ENCODE measurements at places on chromosomes 7 and 10. TPM values are rescaled to one million over a fixed set of nuclear protein-coding genes. Genes with fewer than 3 reads are reported as not detected.

SLIT1 gene
- polyA plus RNA-seq, result 5.6 TPM

MET gene
- polyA plus RNA-seq, result 47.8 TPM

C10orf105 gene
- polyA plus RNA-seq, result 0.04 TPM

GRCh38 chr7:333393-333764 lies 43.4 kb downstream of the FOXL3 start:
- DNase-seq, result no peak

GRCh38 chr7:48636391-48637015 lies 287.8 kb upstream of the CDC14C start:
- no peak for DNase-seq

- DNase-seq, result no peak
These were observed 240.5 kb downstream of the ETV1 start for GRCh38 chr7:13748998-13749397.

GRCh38 chr7:45653209-45653907 lies 79.2 kb downstream of the ADCY1 start:
- no peak for DNase-seq

- no peak for DNase-seq
These were observed 311.6 kb downstream of the CCDC3 start for GRCh38 chr10:12689893-12690292.

- no peak for DNase-seq
These were observed 24.2 kb downstream of the PNLIPRP3 start for GRCh38 chr10:116451711-116452337.

DNA sequence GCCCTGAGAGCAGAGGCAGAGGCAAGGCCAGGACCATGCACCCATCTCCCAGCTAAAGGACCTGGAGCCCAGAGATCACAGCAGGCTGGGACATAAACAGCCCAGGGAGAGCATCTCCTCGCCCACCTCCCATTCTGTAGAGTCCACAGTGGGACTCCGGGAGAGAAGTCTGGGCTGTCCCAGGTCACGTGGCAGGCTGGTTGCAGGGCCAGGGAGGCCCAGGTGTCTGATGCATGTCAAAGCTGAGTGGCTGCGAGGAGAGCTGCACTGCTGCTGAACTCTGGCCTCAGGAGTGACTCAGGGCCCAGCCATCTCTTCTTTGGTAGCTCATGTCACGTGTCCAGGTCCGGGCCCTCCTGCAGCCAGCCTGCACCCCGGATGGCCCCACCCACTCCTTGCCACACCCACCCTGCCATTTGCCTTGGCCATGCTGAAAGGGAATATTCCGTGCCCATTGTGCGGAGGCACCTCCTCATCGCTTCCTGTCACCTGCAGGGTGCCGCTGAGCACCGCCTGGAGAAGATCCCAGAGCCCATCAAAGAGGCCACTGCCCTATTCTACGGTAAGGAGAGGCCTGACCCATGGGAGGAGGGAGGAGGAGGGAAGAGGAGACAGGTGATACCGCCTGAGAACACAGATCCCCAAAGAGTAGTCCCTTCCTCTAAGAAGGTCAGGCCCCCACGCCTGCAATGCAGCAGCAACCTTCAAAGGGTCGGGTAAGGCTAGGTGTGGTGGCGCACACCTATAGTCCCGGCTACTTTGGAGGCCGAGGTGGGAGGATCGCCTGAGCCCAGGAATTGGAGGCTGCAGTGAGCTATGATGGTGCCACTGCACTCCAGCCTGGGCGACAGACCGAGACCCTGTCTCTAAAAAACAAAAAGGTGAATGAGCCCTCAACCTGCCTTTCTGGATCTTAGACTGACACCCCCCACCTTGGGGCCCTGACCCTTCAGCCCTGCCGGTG lies 12.6 kb upstream of the SH2B2 start:
- DNase-seq, result no peak

DNA sequence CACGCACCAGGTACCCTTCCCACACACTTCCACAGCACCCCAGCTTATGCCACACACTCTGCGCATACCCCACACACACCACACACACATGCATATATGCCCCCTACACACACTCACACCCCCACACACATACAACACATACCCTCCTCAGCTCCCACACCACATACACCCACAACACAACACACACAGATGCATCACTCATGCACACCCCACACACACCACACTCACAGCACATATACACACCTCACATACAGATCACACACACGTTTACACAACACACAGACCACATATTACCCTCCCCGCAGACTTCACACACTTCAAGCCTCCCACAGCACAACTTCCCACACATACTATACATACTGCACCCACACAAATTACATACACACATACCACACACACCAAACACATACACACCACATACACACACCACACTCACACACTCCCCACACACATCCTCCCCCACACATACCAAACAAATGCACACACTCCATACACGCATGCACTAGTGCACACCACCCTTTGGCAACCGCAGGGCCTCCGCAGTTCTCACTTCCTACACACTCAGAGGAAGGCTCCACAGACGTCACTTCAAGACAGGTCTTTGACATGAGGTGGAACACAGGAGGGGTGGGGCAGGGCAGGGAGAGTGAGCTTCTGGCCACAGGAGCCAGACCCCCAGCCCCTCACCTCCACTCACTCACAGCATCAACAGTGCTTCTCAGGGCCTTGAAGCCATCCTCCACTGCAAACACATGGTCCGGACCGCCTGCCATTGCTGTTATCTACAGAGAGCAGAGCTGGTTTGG lies 18.5 kb upstream of the ANTXRL start:
- no peak for DNase-seq

DNA sequence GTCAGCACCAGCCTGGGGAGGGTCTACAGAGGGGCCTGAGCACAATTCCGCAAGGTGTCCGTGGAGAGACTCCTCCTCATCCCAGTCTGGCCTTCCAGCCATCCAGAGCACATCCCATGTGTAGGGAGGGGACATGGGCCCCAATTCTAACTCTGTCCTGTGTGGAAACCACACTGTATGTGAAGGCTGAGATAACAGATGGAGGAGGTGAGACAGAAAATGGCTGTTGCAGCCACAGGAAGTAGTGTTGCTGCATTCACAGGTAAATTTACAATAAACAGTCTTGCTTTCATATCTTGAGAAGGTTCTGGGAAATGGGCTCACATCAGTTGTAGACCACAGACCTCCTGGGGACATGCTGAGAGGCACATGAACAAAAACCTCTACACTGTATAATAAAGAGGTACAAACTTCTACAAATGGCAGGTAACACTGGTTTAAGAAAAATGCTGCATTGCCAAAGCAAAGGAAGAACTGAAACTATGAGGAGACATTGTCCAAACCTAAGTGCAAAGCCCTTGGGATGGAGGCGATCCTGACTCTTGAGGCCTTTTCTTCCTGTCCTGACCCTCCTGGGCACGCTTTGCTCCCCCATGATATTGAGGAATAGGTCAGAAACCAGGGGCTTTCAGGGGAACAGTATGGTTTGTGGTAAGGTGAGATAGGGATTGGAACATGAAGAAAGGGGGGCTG lies 21.6 kb upstream of the GIMAP2 start:
- no peak for DNase-seq

- no peak for DNase-seq
These were observed 23.5 kb downstream of the HTR5A start for GRCh38 chr7:155093596-155093995.

DNA sequence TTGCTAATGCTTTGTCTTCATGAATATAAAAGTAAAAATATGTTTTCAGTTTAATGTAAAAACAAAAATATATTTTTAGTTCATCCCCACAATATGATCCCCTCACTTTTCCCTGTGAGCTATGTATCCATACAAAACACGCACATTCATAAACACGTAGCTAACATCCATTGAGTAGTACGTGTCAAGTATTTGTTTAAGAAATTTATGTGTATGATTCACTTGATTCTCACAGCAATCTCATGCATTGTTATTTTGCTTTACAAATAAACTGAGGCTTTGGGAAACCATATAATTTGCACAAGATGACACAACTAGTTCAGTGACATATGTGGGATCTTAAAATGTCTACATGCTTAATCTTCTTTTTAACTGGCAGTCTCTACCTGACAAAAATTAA lies 329.6 kb upstream of the SEMA3C start:
- DNase-seq, result no peak
